ENCODE measurements at places on chromosomes 3 and 15.

GRCh38 chr3:149018247-149018646 is 26.9 kb downstream of the GYG1 start:
- DNase-seq, result no peak

GRCh38 chr3:14435175-14436014 is 33.0 kb downstream of the SLC6A6 start:
- DNase-seq, result no peak

- no peak for DNase-seq
Observed at GRCh38 chr3:175274474-175275218, 415.5 kb downstream of the NAALADL2 start.

DNA sequence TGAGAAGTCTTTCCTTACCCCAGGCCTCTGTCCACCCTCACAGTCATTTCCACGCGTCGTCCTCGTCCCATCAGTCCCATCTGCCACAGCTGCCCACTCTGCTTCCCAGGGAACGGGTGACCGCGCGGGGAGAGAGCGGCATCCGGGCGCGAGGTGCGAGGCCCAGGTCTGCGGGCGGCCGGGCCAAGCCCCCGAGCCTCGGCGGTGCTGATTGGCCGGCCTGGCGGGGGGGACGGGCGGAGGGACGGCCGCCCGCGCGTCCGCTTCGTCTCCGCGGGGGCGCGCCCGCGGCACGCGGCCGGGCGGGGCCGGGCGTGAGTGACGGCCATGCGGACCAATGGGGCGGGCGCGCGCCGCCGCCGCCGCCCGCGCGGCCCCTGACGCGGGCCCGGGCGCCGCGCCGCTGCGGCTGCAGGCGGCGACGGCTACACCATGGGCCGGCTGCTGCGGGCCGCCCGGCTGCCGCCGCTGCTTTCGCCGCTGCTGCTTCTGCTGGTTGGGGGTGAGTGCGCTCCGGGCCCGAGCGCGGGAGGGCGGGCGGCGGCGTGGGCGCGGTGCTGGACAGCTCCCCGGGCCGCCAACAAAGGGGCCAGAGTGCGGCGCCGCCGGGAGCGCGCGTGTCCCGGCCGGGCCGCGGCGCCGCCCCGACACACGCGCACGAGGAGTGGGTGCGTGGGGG is at the start of gene PODXL2:
TSS of gene PODXL2 (plus strand) at position 398 of the 679 bp plus-strand sequence. CDS start at position 433, 35 bp downstream.
- no peak for DNase-seq

DNA sequence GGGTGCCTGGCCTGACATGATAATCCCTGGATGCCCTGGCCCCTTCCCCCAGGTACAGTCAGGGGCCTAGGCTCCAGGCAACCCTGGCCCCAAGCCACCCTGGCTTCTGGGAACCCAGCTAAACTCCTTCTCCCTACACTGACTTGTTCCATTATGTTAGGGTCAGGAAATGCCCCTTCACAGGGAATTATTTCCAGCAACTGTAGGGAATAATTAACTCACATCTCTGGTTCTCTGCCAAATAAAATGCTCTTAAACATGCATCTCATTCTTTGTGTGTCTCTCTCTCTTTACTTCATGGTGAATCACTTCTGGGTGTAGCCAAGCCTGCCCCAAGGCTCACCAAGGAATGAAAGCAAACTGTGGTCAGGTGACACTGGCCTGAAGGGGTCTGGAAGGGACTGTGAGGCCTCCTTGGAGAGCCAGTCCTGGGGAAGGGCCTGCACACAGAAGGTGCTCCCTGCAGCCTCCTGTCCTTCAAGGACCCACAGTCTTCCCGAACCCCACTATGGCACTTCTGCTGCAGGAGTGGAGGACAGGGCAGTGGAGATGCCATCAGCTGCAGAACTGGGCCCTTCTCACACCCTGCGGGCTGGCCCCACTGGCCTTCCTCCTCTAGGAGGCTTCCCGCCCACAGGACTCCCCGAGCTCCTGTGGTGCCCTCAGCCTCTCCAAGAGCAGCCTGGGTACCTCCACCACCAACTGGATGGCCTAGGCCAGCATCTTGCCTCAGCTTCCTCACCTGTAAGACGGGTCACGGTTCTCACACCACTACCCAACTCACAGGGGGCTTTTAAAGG is 17.6 kb downstream of the TKT start:
- DNase-seq, result no peak

- DNase-seq, result peak; percentile 32
Observed at GRCh38 chr3:125602752-125603649, 7.7 kb upstream of the OSBPL11 start.

- no peak for DNase-seq
Observed at GRCh38 chr3:39707314-39707909, 102.0 kb upstream of the MYRIP start.

- DNase-seq, result no peak
Observed at GRCh38 chr3:192409201-192409837, 318.0 kb downstream of the FGF12 start.

GRCh38 chr3:11307830-11308432 is 35.7 kb downstream of the ATG7 start:
- DNase-seq, result no peak

- no peak for DNase-seq
Observed at GRCh38 chr15:32889214-32889613, 171.4 kb downstream of the GREM1 start.

DNA sequence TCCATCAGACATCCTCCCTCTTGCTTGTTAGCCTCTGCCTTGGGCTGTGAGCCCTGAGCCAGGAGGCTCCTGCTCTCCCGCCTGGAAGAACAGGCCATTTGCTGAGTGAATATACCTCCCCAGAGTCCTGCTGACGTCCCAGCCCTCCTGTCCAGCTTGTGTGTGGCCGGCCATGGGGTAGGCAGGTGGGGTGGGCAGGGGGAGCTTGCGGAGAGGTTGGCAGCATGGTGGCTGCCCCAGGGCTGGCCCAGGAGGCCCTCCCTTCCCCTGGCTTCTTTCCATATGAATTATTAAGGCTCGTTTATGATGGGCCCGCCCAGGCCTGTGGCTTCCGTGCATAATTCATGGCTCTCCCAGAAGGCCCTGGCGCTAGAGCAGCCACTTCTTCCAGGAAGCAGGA is 18.7 kb downstream of the CACNA2D2 start:
- no peak for DNase-seq

DNA sequence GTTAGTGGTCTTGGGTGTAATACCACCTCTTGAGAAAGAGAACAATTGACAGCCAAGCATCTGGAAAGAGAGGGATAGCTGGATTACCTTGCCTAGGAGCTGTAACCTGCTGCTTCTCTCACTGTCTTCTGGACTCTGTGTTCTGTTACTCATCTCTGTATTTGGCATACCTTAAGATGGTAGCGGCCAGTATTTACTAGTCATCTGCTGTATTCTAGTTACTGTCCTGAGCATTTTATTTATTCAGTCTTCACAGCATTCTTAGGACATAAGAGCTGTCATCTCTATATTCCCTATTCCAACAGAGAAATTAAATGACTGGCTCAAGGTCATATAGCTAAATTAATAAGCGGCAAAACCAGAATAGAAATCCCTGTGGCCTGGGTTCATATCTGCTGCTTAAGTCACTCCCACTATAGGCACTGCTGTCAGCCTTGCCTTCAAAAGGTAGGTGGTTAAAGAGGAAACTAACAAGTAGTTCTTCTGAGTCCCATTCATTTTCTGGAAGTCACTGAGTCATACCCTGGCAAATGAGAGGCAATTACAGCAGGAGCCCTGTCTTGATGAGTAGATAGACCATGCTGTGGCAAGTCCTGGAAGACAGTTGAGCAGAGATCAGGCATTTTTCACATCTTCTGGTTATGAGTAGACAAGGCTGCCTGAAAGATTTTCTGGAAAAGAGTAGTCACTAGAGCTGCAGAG is 68.2 kb downstream of the RAB7A start:
- no peak for DNase-seq

DNA sequence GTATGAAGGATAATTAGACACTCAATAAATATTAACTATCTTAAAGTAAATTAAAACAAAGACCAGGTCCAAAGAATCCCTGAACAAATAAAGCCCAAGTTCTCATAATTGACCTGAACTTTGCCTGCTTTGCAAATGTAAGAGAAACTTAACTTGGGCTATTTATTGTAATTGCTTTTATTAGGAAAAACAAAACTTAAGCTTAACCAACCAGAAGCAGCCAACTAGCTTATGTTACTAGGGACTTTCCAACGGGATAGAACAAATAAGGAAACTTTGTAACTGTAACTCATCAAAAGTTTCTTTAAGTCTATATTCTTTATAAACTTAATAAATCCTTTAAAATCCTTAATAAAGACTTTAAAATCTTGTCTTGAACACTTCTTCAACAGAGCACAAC is 48.4 kb downstream of the C3orf38 start:
- DNase-seq, result no peak

DNA sequence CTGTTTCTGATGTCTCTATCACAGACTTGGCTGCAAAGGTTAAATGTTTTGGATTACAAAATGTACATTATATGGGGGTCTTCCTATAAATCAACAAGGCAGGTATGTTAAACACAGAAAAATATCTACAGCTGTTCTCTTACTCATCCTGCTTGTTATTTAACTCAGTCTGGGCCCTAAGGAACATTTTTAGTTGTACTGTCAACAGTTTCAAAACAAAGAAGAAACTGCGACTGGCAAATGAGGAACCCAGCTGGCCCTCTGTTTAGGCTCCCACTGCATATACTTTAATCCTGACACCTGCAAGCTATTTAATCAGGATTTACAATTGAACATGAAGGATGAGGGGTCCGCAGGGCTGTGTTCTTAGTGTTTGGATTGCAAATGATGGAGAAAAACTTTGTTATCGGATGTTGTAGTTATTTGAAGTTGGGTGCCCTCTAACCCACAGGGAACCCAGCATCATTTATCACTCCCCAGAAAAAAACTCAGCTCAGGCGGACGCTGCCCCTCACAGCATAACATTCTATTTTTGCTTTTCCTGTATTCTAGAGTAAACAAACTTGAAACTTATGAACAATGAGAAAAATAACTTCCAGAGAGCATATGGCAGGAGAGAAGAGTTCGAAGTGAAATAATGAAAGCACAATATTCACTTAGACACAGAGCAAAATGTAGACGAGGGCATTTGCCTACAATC is 91.2 kb downstream of the POLR2M start:
- no peak for DNase-seq

- DNase-seq, result no peak
Observed at GRCh38 chr3:194861375-194861774, 175.7 kb downstream of the FAM43A start.

- DNase-seq, result no peak
Observed at GRCh38 chr3:193872265-193872753, 263.6 kb upstream of the HES1 start.

- no peak for DNase-seq
Observed at GRCh38 chr3:25420885-25421284, 7.2 kb upstream of the RARB start.

DNA sequence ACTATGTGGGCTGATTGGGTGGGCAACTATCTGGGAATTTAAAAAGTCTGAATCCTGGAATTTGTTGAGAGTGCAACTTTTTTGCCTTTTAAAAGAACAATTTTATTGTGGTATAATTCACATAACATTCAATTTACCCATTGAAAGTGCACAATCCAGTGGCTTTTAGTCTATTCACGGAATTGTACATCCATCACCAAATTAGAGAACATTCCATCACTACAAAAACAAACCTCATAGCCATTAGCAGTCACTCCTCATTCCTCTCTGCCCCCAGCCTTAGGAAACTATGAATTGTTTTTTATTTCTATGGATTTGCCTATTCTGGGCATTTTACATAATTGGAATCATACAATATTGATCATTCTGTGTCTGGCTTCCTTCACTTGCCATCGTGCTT is 101.8 kb upstream of the ALDH1A3 start:
- DNase-seq, result no peak

DNA sequence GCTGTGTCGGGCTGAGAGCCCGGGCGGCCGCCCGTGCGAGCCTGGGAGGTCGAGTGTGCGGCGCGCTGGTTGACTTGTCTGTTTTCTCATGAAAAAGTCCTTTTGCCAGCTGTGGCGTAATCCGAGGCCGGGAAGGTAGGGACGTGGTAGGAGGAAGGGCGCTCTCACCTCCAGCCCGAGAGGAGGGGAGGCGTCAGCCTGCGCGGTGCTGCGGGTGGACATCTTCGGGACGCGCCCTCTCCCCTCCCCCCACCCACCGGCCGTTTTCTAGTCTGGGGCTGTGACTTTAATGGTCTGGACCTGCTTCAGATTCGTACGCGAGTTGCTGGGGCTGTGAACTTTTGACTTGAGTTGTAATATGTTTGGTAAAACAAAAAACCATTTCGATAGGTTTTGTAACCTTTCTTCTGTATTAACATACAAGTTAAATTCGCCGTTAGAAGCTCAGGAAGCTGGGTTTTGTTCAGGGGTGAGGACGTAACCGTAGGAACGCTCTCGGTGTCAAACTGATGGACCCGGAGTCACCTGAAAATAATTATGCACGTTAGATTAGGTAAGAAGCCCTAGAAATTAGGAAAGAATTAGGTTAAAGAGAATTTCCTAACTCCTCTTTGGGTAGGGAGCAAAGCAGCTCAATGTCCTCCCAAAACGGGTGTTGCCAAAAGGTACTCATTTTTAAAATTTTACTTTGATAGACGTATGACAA is 762 bp downstream of the NCK1 start:
- no peak for DNase-seq

GRCh38 chr15:63089260-63090043 is 32.2 kb upstream of the LACTB start:
- DNase-seq, result no peak

DNA sequence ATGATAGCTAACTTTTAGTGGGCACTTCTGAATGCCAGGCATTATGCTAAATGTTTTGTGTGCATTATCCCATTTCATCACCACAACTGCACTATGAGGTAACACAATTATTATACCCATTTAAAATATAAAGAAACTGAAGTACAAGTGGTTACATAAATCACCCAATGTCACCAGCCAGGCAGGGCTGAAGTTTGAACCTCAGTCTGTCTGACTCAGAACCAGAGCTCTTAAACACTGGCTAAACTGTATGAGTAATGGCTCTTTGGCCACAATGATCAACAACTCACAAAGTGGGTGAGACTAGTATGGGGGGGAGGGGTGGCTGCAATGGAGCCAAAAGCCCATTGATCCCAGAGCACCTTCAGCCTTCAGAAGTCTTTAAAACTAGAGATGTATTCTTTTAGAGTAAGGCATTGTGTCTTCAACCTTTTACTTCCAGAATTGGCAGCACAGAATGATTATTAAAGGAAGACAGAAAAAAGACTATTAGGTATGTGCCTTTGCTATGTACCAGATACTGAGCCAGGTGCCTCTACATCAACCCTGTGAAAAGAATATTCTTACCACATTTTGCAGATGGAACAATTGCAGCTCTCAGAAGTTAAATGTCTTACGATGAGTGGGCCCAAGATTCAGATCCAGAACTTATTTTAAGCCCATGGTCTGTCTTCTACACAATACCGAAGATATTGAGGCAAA is 166.9 kb downstream of the UACA start:
- no peak for DNase-seq

DNA sequence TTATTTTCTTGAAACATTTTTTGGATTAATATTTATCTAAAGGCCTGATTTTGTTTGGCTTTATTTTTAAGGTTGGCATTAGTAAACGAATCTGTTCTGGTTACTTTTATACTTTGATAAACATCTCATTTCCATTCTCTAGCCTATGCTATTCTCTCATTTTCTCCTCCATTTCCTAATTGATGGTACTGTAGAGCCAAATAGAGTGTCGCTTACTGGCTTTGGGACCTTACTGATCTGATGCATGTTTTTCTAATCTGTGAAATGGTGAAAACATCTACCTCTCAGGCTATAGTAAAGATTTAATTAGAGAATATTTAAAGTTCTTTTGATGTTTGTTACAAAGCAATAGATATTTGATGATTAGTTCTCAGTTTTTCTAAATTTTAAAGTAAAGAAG is 1.6 kb downstream of the LNP1 start:
- DNase-seq, result no peak

GRCh38 chr15:34610354-34610753 is 26.9 kb upstream of the GOLGA8B start:
- no peak for DNase-seq

GRCh38 chr15:39680868-39681267 is 100.0 kb downstream of the THBS1 start:
- no peak for DNase-seq

All from nucleus accumbens (tissue), 56 donors.